IPS-NIHi11 (cell line): ENCODE measurements at places on chromosomes 1 and 21.

DNA sequence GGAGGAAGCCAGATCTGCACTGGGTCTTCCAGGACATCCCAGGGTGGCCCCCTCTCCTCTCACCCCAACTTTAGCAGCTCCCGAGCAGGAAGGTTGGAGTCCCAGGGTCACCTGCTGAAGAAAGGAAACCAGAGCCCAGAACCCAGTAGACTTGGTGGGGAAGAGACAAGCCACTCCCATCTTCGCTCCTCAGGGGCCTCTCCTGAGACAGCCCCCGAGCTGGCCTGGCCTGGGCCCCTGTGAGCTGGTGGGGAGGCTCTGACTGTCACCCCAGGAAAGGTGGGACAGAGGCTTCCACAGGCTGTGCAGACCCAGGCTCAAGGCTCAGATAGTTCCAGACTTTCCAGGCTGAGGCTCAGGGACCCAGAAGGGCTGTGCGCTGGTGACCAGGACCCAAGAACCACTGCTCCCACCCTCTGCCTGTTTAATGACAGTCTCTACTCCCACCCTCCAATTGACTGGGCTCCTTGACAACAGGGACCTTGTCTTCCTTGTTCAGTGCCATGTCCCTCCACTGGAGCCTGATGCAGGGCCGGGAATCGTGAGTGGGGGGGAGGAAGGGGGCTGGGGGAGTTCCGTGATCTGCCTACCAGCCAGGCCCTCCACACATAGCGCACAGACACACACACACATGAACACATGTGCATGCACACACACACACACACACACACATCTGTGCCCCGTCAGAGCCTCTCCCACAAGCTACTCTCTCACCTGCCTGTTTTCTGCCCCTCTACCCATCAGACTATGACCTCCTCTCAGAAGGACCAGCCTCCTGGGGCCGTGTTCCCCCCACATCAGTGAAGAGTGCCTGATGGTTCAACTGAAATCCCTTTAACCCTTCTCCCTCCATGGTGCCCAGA lies 401.2 kb downstream of the MATN1 start:
- DNase-seq, result no peak

DNA sequence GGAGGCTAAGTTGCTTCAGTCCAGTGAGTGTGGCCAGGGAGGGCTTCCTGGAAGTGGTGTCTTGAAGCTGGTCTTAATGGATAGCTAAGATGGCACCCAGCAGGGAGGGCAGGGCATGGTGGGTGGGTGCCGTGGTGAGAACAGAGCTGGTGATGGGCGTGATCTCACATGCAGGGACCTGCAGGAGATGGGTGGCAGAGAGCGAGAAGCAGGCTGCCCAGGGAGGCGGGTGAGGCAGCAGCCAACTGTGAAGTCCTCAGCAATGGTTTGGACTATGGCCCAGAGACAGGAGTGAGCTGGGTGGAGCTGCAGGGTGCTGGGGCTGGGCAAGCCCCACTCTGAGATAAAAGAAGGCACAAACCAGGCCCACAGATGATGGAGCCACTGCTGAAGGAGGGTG lies 50.7 kb downstream of the UMODL1 start:
- no peak for DNase-seq

DNA sequence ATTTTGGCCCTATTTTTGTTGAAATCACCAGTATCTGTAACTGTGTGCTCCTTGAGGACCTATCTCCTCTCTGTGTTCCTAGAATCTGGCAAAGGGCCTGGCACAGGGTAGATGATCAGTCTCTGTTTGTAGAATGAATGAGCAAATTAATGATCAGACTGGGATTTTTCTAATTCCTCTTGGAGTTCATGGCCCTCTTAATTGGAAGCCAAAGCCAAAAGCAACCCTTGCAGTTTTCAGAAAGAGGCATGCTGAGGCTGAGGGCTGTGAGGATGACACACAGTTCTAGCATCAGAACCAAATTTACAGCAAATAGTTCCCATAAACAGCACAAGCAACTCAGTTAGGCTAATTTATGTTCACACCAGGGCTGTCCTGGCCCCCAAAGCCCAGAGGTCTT lies 111.1 kb upstream of the BEND5 start:
- DNase-seq, result no peak

- DNase-seq, result no peak
These were observed 267.9 kb upstream of the DPYD start for GRCh38 chr1:98188774-98189173.

DNA sequence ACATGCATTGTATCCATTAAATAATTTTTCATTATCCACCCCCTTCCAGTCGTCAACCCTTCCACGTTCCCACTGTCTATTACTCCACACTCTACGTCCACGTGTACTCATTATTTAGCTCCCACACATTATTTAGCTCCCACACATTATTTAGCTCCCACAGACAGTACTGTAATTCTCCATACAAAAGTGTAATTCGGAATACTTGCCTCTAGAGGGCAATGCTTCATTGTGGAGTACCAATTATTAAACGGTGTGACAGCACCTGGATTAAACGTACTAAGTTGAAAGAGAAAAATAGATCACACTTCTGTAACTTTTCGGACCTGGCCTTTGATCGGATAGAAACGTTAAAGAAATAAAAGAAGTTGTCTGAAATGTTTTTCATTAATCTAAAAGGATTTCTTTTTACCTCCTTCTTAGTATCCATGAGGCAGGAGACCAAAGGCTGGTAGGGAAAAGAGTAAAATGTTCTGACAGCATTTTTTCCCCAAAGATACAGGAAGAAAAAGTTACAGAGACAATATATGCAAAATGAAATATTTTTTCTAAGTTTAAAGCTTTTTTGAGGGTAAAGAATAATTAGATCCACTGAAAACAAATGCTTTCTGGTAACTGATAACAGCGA lies 99.2 kb downstream of the LHX8 start:
- DNase-seq, result peak; percentile 46

- no peak for DNase-seq
These were observed 13.9 kb downstream of the PALMD start for GRCh38 chr1:99659755-99660210.

DNA sequence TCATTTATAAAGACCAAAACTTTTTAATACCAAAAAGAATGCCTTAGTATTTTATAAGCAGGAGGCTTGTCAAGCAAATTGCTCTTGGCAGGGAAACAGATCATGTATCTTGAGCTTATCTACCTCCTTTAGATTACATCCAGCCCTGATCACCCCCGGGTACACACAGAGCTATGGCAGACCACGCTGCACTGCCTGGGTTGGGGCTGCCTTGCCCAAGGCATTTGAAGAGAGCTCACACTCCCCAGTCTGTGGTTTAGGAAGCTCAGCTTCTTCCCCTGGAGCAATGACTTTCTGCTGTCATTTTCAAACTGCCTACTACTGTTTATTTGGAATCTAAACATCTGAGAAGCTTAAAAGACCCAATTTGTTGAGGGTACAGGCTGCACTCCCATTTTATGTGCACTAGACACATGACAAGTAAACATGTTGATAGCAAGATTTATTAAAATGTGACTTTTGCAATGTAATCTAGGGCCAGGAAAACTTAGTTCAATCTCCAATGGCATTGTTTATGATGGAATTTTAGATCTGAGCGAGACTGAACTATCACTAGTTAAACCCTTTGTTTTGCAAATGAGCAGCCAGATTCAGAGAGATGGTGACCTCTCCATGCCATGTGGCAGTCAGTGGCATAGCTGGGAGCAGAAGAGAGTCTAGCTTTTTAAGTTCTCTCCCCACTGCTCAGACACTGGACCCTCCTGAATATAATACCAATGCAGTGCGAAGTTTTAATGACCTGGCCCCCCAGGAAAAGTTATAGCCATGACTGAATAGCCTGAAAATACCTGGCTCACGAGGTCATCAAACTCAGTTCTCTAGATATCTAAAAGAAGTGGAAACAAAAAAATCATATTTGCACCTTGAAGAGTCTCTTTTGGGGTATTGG lies 214.9 kb downstream of the HLX start:
- no peak for DNase-seq

DNA sequence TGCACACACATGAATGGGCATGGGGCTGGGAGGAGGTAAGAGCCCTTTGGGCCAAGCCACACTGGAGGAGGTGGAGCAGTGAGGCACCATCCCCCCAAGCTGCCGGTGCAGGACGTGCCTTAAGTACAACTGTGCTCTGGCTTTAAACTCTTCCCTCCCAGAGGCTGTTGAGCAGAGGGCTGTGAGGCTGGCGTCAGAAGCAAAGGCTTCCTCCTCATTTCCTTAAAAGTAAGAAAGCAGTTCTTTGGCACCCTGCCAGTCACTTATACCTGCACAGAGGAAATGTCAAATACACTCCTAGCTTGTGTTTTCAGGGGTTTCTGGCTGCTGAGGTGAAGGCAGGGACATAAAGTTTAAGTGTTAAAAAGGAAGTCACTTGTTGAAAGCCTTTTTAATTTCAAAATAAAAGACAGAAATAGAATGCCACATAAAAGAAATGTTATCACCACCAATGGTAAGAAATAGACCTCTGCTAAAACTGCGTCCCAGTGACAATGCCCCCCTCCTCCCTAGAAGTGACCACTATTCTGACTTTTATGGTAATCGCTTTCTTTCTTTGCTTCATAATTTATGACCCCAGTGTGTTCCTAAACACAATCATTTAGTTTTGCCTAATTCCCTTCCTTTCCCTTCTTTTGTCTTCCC lies 33.0 kb downstream of the LAMC2 start:
- DNase-seq, result peak; percentile 45

DNA sequence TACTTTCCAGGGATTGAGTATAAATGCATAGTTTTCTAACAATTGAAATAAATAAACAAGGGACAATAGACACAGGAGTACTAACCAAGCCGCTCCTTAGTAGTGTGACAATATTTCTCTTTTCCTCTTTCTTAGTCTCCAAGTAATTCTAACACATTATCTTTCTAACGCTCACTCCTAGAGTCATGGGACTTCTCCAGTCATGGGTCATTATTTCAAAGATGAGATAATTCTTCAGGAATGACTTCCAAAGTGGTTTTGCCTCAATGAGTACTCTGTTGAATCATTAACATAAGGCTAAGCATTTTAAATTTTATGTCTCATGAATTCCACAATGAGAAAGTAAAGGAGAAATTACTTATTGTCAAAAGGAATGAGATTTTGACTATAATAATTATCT lies 605.8 kb upstream of the ADAMTS5 start:
- no peak for DNase-seq

DNA sequence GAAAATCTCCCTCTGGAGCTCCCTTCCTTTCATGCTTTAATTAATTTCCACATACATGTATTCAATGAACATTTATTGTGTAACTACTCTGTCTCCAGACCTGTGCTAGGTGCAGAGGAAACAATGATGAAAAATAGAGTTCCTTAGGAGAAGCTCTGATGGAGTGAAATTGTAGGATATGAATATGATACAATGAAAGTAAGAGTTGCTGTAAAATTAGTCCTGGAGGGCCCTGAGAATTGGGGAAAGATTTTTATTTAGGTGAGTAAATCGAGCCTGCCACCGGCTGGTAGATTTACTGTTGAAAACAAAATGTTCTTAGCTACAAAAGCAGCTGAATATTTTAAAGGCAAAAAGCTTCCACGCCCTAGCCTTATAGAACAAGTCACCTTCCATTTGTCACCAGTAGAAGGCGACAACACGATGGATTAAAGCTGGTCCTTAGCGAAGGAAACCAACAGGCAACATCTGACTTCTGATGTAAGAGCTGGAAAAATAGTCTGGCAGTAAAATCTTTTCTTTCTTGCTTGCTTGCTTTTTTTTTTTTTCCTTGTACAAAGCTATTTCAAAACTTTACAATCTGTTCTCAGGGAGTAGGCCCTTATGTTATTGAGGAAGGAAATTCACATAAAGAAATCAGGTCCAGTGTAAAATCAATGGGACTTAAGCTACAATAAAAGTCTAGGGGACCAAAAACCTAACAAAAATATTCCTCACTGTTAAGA lies 82.0 kb upstream of the ROR1 start:
- peak; percentile 76 for DNase-seq

DNA sequence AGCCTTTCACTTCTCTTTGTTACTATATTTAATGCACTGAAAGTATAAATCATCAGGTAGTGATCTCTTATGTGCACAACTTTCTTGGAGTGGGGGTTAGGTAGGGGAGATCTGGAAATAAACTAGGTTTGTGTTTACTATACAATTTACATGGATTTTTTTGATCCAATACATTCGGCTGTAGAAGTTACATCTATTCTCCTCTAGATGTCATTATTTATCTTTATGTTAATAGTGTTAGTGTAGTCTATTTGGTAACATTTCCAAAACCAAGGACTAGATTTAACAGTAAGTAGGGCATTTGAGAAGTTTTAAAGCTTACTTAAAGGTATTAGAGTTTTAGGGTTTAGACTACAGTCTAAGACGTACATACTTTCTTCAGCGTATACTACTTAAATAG lies 5.4 kb downstream of the VPS45 start:
- DNase-seq, result no peak

DNA sequence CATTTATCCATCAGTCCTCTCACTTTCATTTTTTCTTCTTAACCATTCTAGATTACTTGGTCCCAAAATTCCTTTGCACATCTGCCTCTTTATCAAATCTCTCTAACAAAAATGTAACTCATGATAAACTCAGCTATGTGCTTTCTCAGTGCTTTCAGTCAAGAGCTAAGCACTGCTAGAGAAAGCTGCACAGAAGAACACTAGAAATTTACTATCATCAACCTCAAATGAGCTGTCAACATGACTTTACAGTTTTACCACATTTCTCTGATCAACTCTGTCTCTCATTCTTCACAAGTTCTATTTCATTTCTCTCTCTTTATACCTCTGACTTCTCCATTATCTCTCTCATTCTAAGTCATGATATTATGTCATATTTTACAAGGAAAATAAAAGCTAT lies 54.2 kb upstream of the PRKACB start:
- DNase-seq, result no peak

- DNase-seq, result no peak
These were observed 101.4 kb downstream of the PIK3R3 start for GRCh38 chr1:46030876-46031660.

DNA sequence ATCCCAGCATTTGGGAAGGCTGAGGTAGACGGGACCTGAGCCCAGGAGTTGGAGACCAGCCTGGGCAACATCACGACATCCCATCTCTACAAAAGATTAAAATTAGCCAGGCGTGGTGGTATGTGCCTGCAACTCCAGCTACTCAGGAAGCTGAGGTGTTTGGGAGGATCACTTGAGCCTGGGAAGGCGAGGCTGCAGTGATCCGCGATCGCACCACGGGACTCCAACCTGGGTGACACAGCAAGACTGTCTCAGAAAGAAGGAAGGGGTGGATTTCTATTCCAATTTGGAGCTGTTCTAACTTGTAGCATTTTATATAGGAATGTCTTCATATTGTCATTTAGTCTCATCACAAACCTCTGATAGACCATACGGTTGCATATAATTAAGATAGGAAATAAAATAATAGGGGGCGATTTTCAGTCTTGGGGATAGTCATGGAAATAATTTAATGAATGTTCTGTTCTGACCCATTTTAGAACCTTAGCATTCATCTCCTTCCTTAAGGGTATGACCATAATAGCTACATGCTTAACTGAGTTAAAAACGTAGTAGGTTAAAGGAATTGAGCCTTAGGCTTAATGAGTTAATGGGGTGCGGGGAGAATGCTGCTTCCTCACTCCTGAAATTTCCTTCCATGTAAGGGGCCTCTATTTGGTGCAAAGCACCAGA lies 93.1 kb downstream of the ADCY10 start:
- no peak for DNase-seq

GRCh38 chr1:10765734-10766478 lies 30.5 kb downstream of the CASZ1 start:
- DNase-seq, result no peak

- DNase-seq, result no peak
These were observed 33.4 kb downstream of the SLAMF6 start for GRCh38 chr1:160489513-160490261.
